Sigmoid colon (tissue), 7 donors: ENCODE measurements at places on chromosomes 2 and 18. TPM values are rescaled to one million over a fixed set of nuclear protein-coding genes. Genes with fewer than 3 reads are reported as not detected.

GRCh38 chr2:149038442-149039212 is at the start of gene LYPD6B:
LYPD6B (plus strand) TSS chr2:149038699; CDS start chr2:149130949, 92,250 bp downstream.
- DNase-seq, result no peak

- DNase-seq, result no peak
These were observed 95.6 kb downstream of the DYM start for GRCh38 chr18:49364821-49365220.

DNA sequence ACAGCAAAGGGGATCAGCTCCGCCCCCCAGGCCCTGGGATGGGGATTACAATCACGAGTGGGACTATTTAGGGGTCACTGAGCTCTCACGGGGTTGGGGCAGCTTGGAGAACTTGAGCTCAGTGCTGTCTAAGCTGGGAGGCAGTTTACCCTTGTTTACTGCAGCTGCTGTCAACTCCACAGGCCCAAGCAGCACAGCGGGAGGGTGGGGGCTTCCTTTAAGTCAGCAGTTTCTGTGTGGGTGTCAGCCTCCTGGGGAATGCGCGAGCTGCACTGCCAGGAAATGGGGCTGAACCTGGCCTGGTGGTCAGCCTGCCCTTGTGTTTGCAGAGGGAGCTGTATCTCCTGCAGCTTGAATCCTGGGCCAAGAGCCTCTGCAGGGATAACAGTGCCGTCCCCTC is 29.8 kb downstream of the TOGARAM2 start:
- DNase-seq, result no peak

- DNase-seq, result no peak
These were observed 23.0 kb downstream of the MALT1 start for GRCh38 chr18:58694221-58694620.

- DNase-seq, result no peak
These were observed 426.0 kb downstream of the TGIF1 start for GRCh38 chr18:3875961-3876360.

DNA sequence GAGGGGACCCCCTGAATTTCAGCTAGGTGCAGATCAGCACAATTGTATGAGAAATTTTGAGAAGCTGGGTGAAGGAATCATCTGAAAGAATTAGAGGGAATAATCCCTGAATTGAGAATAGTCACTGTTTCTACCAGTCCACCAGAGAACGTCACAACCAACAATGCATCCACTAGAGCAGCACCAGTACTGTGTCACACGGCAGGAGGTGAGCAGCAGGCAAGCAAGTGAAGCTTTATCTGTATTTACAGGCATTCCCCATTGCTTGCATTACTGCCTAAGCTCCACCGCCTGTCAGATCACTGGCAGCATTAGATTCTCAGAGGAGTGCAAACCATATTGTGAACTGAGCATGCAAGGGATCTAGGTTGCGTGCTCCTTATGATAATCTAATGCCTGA is 40.7 kb downstream of the GDF7 start:
- DNase-seq, result no peak

DNA sequence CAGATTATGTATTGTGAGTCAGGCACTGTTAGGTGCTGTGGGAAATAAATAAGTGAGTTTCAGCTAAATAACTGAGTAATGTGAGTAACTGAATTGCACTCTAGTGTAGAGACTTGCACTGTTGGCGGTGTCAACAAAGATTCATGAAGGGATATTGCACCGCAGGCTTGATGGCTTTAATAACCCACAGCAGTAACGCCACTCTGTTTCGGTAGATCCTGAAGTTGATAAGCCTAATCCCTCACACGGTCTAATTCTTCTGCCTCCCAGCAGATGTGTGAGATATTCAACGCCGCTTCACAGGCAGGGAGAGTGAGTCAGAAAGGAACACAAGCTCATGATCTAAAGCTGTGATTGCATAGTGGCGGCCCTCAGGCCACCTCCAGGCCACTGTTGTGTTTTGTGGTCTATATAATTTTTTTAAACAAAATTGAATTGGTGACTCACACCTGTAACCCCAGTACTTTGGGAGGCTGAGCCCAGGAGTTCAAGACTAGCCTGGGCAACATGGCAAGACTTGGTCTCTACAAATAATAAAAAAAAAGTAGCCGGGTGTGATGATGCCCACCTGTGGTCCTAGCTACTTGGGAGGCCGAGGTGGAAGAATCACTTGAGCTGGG is 94.3 kb downstream of the LIPG start:
- DNase-seq, result no peak

DNA sequence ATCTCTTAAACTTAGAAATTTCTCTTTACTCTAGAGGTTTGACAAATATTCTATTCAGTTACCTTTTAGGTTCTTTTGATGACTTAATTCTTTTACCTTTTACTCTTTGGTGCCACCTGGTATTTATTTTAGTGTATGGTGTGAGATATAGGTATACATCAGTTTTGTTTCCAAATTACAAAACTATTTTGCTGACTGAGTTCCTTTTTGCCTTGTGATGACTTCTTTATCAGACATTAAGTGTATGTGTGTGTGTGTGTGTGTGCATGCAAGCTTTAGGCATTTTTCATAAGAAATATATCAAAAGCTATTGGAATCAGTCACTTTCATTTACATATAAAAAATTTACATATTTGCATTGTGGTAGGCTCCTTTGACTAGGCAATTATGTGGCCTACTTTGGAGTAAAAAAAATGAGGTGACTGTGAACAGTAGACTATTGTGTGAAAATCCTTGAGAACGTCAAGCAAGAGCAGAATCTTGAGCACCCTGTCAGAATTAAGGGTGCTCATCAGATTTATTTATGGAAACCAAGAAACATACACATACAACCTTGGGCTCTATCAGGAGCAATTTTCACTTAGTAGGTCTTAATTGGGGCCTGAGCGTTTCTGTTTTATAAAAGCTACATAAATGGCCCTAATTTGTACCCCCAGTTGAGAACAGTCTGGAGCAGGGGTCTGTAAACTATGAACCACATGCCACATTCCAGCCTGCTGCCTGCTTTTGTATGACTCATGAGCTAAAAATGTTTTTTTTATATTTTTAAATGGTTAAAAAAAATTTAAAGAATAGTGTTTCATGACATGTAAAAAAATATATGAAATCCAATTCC is 415.9 kb downstream of the SLC4A3 start:
- DNase-seq, result no peak

GRCh38 chr2:26412091-26412673 is 10.5 kb downstream of the DRC1 start:
- DNase-seq, result no peak

- no peak for DNase-seq
These were observed 235.5 kb downstream of the GULP1 start for GRCh38 chr2:188527141-188527540.

DNA sequence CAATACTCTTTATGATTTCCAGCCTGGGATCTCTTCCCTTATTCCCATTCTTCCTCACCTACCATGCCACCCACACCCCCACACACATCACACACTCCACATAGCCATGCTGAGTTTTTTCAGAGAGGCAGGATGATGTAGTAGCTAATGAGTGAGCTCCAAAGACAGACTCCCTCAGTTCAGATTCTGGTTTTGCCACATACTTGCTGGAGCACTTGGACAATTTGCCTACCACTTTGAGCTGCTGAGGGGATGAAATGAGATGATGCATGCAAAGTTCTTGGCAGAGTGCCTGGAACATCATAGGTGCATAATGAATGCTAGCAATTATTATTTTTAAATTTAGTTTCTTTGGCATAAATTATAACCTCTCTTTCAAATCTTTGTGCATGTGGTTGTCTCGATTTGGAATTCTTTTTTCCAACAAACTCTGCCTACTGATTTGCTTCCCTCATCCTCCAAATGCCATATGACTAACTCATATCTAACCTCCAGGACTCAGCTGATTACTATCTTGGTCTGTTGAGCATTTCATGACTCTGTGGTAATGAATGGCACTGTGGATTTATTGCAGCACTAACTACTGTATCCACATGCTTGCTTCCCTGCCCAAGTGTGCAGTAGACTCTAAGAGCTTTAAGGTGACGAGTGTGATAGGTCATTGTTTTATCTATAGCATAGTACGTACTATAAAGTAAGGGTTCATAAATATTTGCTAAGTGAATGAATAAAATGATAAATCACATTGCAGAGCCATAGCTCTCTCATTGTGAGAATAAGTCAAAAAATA is 99.1 kb downstream of the TACR1 start:
- DNase-seq, result no peak

DNA sequence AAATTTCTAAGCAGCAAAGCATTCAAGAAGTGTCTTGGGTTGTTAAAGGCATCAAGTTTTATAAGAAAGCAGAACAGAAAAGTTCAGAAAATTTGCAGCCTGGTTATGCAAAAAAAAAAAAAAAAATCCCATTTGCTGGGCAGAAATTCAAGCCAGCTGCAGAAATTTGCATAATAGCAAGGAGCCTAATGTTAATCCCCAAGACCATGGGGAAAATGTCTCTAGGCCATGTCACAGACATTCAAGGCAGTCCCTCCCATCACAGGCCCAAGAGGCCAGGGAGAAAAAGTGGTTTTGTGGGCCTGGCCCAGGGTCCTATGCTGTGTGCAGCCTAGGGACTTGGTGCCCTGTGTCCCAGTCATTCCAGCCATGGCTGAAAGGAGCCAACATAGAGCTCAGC is 269.0 kb upstream of the SLC39A10 start:
- no peak for DNase-seq

DNA sequence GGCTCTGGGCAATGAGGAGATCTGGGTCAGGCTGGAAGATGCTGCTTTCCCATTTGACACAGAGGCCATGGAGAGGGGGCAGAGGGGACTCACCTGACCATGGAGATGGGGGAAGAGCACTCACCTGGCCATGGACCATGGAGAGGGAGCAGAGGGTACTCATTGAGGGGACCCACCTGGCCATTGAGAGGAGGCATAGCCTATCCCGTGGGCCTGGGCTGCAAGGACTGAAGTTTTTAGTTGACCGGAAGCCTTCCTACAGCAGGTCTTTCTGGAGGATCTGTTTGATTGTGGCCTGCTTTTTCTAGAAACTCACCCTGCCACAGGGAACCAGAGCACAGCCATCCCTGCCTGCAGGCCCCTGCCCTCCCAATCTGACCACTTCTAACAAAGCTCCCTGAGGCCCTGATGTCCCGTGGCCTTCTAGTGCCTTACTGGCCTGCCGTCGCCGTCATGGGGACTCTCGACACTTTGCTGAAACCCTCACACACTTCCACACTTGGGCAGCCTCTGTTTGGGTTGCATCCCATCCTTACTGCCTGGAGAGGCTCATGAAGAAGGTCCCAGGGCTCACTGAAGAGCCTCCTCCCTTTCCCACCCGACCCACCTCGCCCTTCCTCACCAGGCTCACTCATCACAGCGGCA is 5.1 kb upstream of the PROM2 start:
- DNase-seq, result no peak

- DNase-seq, result no peak
These were observed 641.5 kb upstream of the SETBP1 start for GRCh38 chr18:44039216-44039615.

DNA sequence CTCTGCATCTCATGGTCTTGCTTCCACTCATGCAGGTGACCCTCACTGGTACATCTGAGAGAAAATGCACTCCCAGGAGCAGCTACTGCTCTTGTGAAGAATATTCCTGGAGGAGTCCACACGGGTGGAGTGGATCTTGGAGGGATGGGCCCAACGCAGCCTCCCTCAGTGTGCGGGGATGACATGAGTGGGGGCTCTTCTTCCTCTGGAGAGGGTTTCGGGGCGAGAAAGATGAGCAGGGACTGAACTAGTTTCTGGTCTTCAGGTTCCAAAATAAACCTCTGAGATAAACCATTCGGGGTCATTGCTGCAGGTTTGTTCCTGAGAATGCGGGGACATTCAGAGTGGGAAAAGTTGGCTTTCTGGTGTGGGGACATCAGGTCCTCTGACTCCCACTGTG is 39.1 kb downstream of the COPS8 start:
- no peak for DNase-seq

The SNED1 gene
- 15.0 TPM for total RNA-seq

The DSEL gene
- total RNA-seq, result 15.3 TPM

The METTL21A gene
- 21.0 TPM for total RNA-seq

The RESP18 gene
- total RNA-seq, result not detected

The EGR4 gene
- total RNA-seq, result not detected

The OSGEPL1 gene
- 6.7 TPM for total RNA-seq

The TMEM182 gene
- not detected for total RNA-seq
